ENCODE measurements at places on chromosomes 5 and 9. TPM values are rescaled to one million over a fixed set of nuclear protein-coding genes. Genes with fewer than 3 reads are reported as not detected.

GRCh38 chr5:73826301-73827105, 200.5 kb downstream of the ARHGEF28 start:
- H3K4me1 ChIP-seq, result no peaks in the 10 kb centered on the region
- no peak overlapping the region for H3K4me3 ChIP-seq
- no peak for DNase-seq
- no peak overlapping the region for H3K27ac ChIP-seq
- no peaks in the 10 kb centered on the region for H3K36me3 ChIP-seq
- peaks cover 7% of the 10 kb centered on the region for H3K27me3 ChIP-seq

DNA sequence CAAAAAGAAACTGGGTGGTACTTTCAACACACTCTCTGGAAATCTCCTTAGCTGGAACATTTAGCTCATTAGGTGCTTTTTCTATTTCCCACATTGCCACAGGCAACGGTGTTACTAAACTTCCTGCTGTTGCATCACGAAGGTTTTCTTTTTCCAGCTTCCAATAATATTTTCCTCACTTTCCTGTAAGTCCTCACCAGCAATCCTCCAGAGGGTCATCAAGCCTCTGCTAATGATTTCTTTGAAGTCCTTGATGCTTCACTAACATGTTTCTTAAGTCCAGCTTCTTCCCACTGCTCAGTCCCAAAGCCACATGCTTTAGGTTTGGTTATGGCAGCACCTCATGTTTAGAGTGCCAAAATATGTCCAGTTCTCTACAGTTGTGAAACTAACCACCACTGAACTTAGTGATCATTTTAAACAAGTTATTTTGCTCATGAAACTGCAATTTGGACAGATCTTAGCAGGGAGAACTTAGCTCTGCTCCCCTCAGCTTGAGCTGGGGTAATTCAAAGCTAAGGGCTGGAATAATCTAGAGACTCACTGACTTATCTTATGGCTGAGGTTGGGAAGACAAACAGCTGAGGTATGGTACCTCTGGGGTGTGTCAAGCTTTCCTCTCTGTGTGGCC, 39.9 kb upstream of the RETREG1 start:
- DNase-seq, result no peak
- peaks cover 2% of the 10 kb centered on the region for H3K36me3 ChIP-seq
- no peaks in the 10 kb centered on the region for H3K4me1 ChIP-seq
- no peak overlapping the region for H3K27ac ChIP-seq
- H3K27me3 ChIP-seq, result no peaks in the 10 kb centered on the region

- no peaks in the 10 kb centered on the region for H3K36me3 ChIP-seq
- H3K4me3 ChIP-seq, result no peak overlapping the region
- H3K27ac ChIP-seq, result no peak overlapping the region
- H3K4me1 ChIP-seq, result peaks cover 6% of the 10 kb centered on the region
These were observed 55.4 kb downstream of the ADGRV1 start for GRCh38 chr5:90613918-90614504.

DNA sequence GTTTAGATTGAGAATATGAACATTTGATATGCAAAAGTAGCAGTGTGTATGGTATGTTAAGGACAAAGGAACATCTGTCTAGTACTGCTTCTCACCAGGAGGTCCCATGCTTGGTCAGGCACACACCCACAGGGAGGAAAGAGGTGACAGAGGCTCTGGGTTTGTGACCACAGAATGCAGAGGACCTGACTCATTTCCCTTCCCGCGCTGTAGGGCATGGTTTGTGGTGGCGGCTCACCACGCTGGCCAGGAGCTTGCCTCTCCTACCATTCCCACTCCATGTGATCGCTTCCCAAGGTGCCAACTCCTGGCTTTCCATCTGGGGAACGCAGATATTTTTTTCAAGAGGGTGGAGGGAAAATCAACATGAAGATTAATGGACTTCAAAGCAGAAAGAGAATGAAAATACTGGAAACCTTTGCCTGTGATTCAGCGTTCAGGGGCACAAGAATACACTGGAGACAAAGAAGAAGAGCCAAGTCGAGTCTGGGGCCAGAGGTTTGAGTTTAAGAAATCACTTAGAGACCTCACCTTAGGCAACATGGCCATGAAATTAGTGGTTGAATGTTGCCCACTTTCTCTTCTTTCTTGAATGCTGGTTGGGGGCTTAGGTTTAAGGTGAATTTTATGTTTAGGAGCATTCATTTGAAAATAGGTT, 477.8 kb downstream of the CCDC171 start:
- H3K27ac ChIP-seq, result no peak overlapping the region
- DNase-seq, result peak; percentile 57
- peaks cover 3% of the 10 kb centered on the region for H3K27me3 ChIP-seq
- no peaks in the 10 kb centered on the region for H3K36me3 ChIP-seq
- peaks cover 5% of the 10 kb centered on the region for H3K4me1 ChIP-seq

GRCh38 chr5:168962306-168962705, 338.6 kb downstream of the SLIT3 start:
- H3K4me3 ChIP-seq, result no peak overlapping the region
- peaks cover 3% of the 10 kb centered on the region for H3K4me1 ChIP-seq
- no peaks in the 10 kb centered on the region for H3K36me3 ChIP-seq
- no peak overlapping the region for H3K27ac ChIP-seq

DNA sequence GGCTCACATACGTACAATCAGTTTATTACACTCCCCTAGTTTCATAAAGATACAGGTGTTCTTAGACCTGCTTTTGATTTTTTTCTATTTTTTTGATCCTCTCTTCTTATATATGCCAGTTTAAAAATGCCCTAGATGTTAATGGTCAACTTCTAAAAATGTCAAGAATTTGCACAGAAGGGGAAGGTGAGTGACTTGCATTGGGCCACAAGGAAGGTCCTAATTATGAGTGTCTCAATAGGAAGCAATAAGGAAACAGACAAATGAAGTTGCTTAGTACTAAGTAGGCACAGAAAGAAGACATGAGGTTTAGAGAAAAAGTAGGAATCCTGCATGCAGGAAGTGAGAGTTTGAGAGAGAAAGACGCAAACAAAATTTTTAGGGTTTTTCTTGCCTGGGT, 3.2 kb upstream of the CCDC171 start:
- no peak overlapping the region for H3K4me3 ChIP-seq
- no peak overlapping the region for H3K27ac ChIP-seq
- H3K27me3 ChIP-seq, result peaks cover 16% of the 10 kb centered on the region
- no peak for DNase-seq
- no peaks in the 10 kb centered on the region for H3K36me3 ChIP-seq

- no peak overlapping the region for H3K4me3 ChIP-seq
- DNase-seq, result no peak
- no peak overlapping the region for H3K27ac ChIP-seq
- peaks cover 12% of the 10 kb centered on the region for H3K36me3 ChIP-seq
- H3K27me3 ChIP-seq, result no peaks in the 10 kb centered on the region
These were observed 25.7 kb downstream of the ZSWIM6 start for GRCh38 chr5:61357745-61358144.

GRCh38 chr5:156647034-156647451, 203.1 kb upstream of the PPP1R2B start:
- H3K27ac ChIP-seq, result no peak overlapping the region
- H3K36me3 ChIP-seq, result no peaks in the 10 kb centered on the region
- no peak overlapping the region for H3K4me3 ChIP-seq
- H3K4me1 ChIP-seq, result no peaks in the 10 kb centered on the region

DNA sequence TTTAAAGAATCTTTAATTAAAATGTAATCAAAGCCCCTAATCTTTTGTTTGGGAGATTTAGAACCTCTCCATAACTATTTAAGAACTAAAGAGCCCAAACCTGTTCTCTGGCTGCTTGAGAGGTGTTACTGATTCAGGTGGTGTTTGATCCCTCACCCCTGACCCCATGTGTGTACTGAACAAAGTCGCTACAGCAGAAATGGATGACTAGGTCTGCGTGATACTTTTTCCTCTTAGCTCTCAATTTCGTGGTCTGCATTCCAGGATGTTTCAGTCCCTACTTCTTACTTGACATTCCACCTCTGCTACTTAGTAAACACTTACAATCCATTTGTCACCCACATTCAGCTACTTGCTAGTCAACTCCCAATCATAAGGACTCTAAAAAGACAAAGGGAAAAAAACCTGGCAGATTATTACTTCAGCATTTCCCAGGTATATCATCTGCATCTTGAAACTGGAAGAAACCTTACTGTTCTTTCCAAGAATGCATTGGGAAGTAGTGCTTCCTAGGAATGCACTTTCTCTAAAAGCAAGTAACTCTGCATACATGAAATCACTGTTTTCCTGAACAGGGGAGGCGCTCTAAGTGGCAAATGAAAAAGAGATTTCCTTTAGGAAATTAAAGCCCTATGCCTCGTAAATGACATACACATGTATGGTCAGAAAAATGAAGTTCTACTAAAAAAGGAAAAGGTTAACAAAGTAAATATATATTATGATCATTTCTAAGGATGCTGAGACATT, 1091.6 kb downstream of the PTPRD start:
- DNase-seq, result no peak
- no peaks in the 10 kb centered on the region for H3K36me3 ChIP-seq
- H3K4me3 ChIP-seq, result no peak overlapping the region
- H3K27me3 ChIP-seq, result no peaks in the 10 kb centered on the region
- H3K4me1 ChIP-seq, result no peaks in the 10 kb centered on the region
- no peak overlapping the region for H3K27ac ChIP-seq

DNA sequence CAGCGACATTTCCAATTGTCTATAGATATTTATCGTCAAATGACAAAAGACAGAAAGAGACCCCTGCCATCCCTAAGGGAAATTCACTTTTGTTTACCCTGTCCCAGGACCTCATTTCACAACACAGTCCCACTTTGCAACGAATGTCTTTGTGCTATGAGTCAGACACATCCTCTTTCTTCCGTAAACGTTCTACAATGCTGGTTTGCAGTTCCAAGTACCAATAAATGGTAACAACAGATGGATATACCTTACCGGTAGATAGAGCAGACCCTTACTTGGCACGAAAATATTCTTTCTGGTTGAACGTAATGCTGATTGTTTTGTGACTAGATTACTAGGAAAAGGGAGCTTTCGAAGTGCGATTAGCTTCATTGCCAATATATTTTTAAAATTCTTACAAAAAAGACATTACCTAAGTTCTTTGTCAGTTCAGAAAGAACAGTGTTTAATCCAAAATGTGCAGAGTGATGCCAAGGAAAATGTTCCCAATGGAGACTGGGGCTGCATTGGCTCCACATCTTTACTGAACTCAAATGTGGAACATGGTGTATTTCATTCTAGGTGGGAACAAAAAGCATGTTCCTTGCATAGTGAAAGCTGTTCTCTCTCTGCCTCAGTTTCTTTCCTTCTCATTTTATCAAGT, 202.5 kb upstream of the SLC27A6 start:
- no peaks in the 10 kb centered on the region for H3K4me1 ChIP-seq
- DNase-seq, result no peak
- no peaks in the 10 kb centered on the region for H3K36me3 ChIP-seq
- no peak overlapping the region for H3K4me3 ChIP-seq
- no peaks in the 10 kb centered on the region for H3K27me3 ChIP-seq

- no peak overlapping the region for H3K27ac ChIP-seq
- H3K27me3 ChIP-seq, result peaks cover 2% of the 10 kb centered on the region
- DNase-seq, result no peak
- no peaks in the 10 kb centered on the region for H3K4me1 ChIP-seq
These were observed 6.2 kb upstream of the SPINK4 start for GRCh38 chr9:33233626-33234342.

DNA sequence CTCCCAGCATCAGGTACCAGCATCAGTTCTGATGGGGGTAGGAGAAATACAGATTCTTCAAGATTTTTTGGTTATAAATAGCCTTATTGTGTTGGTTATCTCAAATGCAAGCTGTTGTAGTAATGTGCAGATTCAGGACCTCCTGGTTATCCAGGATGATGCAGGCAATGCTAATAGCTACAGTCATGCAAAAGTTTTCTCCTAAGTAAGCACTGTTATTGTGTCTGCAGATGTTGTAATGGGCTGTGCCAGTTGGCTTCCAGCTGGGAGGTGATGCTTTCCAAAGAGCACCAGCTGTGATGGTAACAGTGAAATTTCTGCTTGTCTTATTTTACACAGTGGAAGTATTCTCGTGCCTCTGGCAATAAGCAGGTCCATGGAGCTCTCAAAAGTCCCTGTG, 719.2 kb upstream of the CTNND2 start:
- H3K36me3 ChIP-seq, result no peaks in the 10 kb centered on the region
- H3K4me1 ChIP-seq, result no peaks in the 10 kb centered on the region
- no peak for DNase-seq
- no peaks in the 10 kb centered on the region for H3K27me3 ChIP-seq

DNA sequence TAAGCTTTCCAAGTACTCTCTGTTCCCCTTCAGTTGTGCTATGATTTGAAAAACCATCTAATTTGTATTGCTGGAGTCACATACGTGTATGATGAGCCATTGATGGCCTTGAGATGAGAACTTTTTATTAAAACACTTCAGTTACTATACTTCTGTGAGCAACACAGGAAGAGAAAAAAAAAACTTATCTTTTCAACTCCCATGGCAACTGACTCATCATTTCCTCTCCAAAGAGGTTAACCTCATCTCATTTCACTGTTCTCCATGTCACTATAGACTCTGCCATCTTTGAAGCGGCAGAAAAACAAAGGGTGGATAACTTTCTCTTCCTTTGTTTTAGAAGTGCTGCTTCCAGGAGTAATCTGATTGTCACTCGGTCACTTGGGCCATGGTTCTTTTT, 104.3 kb upstream of the PCSK1 start:
- peaks cover 30% of the 10 kb centered on the region for H3K4me1 ChIP-seq
- H3K27me3 ChIP-seq, result peaks cover 11% of the 10 kb centered on the region
- H3K27ac ChIP-seq, result peak overlapping the region; percentile 86
- peaks cover 5% of the 10 kb centered on the region for H3K36me3 ChIP-seq
- no peak for DNase-seq
- peak overlapping the region; percentile 25 for H3K4me3 ChIP-seq

GRCh38 chr9:117343427-117343826, 71.4 kb downstream of the ASTN2 start:
- no peaks in the 10 kb centered on the region for H3K27me3 ChIP-seq
- no peaks in the 10 kb centered on the region for H3K36me3 ChIP-seq
- H3K4me3 ChIP-seq, result no peak overlapping the region
- DNase-seq, result no peak

DNA sequence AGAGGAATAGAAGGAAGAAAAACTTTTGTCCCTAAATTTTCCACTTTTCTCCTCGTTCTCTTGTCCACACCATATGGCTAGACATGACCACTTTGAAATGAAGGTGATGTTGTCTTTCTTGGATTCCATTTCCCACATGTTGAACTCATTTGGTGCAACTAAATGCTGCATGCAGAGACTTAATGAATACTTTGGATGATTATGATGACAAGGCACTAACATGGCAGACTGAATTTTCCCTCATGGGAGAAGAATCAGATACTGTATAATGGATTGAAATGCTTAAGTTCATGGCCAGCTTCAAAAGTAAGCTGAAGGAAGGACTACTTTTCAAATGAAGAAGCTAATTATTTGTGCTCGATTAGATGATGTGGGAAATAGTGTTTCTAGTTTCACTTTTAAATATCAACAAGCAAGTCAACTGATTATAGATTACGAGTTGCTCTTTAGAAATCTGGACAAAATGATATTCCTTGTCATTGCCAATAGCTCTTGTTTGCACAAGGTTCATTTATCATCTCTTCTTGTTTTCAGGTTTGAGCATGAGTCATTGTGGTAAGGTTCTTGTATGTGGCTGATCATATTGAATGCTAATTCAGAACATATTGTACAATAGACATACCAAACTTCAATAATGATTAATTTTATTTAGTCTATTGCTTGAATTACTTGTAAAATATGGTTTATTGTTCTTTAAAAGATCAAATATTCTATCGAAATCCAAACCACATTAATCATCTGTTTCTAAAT, 501.3 kb upstream of the FTMT start:
- no peaks in the 10 kb centered on the region for H3K4me1 ChIP-seq
- H3K27me3 ChIP-seq, result no peaks in the 10 kb centered on the region
- H3K4me3 ChIP-seq, result no peak overlapping the region
- H3K27ac ChIP-seq, result no peak overlapping the region
- no peaks in the 10 kb centered on the region for H3K36me3 ChIP-seq

LVRN gene
- total RNA-seq, result 0.23 TPM

PRELID2 gene
- 2.2 TPM for total RNA-seq

GARIN3 gene
- total RNA-seq, result 0.09 TPM

Data from activated CD8-positive, alpha-beta memory T cell treated with anti-CD3 and anti-CD28 coated beads, Interleukin-2, amount 10 ng/mL, durations not matched to agents 7 days and 5 days (primary cell).